Natural killer cell treated with Interleukin-12 subunit alpha and Interleukin-12 subunit beta and Interleukin-15 and Interleukin-18, amount 100 ng/mL, for 72 hours (primary cell): ENCODE measurements at places on chromosomes 12 and 14.
A peak's percentile ranks its signal among the peaks of the same experiment; 100 is the strongest.

DNA sequence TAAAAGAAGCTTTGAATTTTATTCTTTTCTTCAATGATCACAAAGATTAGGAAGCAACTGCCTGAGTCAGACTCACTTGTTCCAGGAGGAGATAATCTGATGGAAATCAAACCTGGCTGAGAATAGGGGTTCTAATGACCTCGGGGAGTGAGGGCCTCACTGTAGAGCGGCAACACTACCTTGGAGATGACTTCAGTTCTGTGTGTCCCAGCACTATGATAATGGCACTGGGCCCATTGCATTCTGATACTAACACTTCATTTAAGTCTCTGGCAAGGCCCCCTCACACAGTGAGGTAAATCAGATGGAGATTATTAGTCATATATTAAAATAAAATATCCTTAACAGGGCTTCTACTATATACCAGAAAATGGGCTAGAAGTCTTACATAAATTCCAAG is 233.3 kb upstream of the EGLN3 start:
- DNase-seq: no peak

GRCh38 chr12:19030603-19031002 is 98.9 kb upstream of the PLEKHA5 start:
- no peak for DNase-seq

DNA sequence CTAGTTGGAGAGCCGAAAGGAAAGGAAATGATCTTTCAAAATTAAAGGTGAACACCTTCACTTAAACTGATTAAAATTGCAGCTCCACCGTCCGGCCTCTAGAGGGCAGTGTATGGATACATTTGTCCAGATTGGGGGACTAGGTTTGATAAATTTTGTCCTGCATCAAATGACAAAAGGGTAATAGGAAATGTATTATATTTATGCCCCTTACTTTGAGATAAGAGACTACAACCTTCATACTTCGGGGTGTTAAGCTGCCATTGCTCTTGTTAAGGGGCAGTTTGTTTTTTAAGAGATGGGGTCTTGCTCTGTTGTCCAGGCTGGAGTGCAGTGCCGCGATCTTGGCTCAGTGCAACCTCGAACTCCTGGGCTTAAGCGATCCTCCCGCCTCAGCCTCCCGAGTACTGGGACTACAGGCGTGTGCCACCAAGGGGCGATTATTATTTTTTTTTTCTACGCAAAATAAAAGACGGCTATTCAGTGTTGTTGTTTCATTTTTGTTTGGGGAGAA is 818 bp upstream of the SUOX start:
- peak; percentile 75 for DNase-seq

DNA sequence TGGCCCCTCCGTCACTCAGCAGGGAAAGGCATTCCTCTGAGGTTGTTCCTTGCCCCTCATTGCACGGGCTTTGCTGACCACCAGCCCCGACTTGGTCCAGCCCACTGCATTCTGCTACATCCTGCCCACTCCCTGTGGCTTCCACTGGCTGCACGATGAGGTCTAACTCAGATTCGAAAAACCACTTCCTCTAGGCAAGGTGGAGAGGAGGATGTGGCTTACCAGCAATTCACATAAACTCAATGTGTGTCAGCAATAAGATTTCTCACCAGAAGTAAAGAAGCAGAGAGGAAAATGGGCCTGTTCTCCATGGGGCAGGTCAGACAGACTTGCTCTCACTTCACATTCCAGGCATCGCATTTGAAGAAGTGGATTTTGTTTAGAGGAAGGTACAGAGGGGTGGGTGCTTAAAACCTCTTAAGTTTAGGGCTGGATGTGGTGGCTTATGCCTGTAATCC is 14.7 kb downstream of the GPR68 start:
- peak; percentile 89 for DNase-seq

- DNase-seq: no peak
Observed at GRCh38 chr14:90491911-90492531, 95.2 kb downstream of the CALM1 start.

DNA sequence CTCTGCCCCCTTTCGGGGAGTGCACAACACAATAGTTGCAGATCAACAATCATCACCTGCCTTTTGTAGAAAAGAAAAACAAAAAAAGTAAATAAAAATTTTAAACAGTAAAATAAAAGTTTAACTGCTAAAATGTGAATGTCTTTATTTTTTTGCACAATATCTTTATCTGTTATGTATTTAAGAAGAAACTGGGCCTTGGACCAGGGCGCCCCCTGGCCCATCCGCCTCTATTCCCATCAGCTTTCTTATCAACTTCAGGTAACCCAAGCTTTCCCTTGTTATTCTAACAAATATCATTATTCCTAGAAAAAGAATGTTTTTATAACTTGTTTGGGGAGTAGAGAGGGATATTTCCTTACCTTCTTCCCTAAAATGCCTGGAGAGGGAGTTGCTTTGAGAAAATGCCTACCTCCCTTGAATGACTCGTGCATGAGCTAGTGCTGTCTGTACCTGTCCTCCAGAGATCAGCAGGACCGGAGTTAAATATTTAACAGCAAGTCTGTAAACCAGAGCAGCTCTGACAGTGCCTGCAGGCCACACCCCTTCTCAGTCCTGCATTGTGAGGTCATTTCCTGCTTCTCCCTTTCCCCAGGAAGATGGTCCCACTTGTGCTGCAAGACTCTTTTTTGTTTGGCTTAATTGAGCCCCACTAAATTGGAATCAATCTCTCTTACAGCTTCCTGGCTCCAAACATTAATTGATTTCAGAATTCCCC is 192.8 kb upstream of the RGS6 start:
- no peak for DNase-seq

GRCh38 chr14:74973003-74973653 is 17.7 kb upstream of the PGF start:
- no peak for DNase-seq

- no peak for DNase-seq
Observed at GRCh38 chr12:28948685-28949084, 200.4 kb upstream of the FAR2 start.

- DNase-seq: no peak
Observed at GRCh38 chr14:60344751-60345150, 95.7 kb downstream of the PPM1A start.

- no peak for DNase-seq
Observed at GRCh38 chr12:85182699-85183098, 97.3 kb upstream of the ALX1 start.

DNA sequence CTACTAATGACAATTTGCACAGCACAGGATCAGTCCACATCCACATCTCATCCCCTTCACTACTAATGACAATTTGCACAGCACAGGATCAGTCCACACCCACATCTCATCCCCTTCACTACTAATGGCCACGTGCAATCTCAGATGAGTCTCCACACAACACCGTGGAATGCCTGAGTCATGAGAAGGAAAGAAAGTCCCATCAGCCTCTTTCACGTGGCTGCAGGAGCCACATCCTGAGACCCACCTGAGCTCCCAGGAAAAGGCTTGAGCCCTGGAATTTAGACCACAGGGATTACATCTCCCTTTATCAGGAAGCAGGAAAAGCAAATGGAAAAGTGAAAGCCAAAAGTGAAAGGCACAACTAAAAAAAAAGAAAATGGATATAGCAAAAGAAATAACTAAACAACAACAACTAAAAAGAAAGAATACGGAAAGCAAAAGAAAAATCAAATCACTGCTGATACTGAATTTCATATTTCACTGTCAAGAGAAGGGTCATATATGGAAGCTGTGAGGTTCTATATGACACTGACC is 1300.5 kb downstream of the TMEM121 start:
- no peak for DNase-seq

GRCh38 chr14:94173471-94173884 is 644 bp upstream of the PPP4R4 start:
- no peak for DNase-seq

GRCh38 chr12:542395-543113 is 82.8 kb downstream of the B4GALNT3 start:
- no peak for DNase-seq

GRCh38 chr14:33315721-33316120 is 377.0 kb downstream of the NPAS3 start:
- no peak for DNase-seq

GRCh38 chr14:34776611-34777010 is 62.2 kb upstream of the CFL2 start:
- DNase-seq: no peak

GRCh38 chr14:77225892-77226557 is 44.4 kb downstream of the TMEM63C start:
- no peak for DNase-seq

DNA sequence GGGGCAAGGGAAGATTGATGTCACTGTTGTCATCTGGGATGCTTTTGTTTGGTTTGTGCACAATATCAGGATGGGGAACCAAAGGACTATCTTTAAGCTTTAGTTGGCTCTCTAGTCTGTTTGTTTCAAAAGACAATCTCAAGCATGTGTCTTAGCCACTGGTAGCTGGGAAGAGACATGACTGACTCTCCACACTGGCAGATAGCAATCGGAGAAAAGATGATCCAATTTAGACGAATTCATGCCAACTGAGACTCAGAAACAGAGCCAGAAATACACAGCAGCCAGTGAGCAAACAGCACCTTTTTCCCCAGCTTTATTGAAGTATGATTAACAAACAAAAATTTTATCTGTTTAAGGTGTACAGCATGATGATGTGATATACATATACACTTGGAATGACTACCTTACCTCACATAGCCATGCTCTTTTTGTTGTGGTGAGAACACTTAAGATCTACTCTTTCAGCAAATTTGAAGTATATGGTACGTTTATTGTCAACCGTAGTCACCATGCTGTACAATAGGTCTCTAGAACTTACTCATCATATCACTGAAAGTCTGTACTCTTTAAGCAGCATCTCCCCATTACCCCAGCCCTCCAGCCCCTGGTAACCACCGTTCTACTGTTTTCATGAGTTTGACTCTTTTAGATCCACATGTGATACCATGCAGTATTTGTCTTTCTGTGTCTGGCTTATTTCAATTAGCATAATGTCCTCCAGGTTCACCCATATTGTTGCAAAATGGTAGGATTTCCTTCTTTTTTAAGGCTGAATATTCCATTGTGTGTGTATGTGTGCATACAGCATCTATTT is 50.6 kb downstream of the DUSP16 start:
- no peak for DNase-seq

- no peak for DNase-seq
Observed at GRCh38 chr12:27385766-27386564, 53.3 kb downstream of the BMAL2 start.

DNA sequence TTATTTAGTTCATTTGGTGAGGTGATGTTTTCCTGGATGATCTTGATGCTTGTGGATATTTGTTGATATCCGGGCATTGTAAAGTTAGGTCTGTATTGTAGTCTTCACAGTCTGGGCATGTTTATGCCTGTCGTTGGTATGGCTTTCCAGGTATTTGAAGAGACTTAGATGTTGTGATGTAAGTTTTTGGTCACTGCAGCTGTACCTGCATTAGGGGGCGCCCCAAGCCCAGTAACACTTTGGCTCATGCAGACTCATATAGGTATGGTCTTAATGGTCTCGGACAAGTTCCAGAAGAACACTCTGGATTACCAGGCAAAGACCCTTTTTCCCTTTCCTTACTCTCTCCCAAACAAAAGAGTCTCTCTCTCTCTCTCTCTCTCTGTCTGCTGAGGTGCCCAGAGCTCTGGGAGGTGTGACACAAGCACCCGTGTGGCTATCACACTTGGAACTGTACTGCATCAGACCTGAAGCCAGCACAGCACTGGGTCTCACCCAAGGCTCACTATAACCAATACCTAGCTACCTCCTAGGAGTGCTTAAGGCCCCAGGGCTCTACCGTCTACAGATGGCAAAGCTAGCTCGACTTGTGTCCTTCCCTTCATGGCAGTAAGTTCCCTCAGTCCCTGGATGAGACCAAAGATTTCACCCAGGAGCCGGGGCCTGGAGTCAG is 425.8 kb upstream of the ATXN7L3B start:
- DNase-seq: no peak

- no peak for DNase-seq
Observed at GRCh38 chr12:26275313-26276131, 80.1 kb downstream of the SSPN start.

DNA sequence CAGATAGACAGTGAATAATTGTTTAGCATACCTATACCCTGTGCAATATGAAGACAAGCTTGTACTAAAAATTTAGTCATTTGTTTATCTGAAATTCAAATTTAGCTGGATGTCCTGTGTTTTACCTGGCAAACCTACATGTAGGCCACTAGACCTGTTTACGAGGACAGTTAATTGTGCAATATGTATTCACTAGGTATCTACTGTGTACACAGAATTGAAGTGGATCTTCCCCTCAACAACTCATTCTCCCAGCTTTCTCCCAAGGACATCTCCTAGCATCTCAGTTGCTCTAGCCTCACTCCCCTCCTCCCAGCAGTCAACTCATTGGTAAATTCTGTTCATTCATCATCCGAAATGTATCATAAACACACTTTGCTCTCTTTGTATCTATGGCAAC is 25.3 kb downstream of the AK7 start:
- DNase-seq: no peak

DNA sequence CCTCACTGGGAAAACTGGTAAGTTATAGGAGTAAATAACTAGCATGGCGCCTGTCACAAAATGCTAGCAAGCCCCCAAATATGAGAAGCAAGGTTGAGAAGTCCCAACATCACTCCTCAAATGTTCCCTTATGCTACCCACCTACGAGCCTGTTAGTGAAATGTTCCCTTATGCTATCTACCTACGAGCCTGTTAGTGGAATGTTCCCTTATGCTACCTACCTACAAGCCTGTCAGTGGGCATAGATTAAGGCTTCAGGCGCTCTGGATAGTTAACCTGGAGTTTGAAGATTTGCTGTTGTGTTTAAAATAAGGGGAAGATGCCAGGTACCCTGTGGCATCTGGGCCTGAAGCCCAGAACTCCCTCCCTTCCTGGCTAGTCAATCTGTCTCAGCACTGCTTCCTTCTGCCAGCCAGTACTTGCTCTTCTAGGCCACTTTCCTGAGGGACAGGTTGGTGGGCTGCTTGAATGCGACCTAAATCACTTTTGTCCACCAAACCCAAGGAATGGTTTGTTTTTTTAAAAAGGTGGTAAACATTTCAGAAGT is 67.1 kb upstream of the SINHCAF start:
- DNase-seq: no peak

- DNase-seq: peak; percentile 3
Observed at GRCh38 chr12:197347-197746, 16.6 kb downstream of the SLC6A12 start.

- DNase-seq: no peak
Observed at GRCh38 chr12:111048991-111049390, 128.6 kb upstream of the MYL2 start.

- no peak for DNase-seq
Observed at GRCh38 chr14:50530794-50531365, 1.5 kb downstream of the MAP4K5 start.

DNA sequence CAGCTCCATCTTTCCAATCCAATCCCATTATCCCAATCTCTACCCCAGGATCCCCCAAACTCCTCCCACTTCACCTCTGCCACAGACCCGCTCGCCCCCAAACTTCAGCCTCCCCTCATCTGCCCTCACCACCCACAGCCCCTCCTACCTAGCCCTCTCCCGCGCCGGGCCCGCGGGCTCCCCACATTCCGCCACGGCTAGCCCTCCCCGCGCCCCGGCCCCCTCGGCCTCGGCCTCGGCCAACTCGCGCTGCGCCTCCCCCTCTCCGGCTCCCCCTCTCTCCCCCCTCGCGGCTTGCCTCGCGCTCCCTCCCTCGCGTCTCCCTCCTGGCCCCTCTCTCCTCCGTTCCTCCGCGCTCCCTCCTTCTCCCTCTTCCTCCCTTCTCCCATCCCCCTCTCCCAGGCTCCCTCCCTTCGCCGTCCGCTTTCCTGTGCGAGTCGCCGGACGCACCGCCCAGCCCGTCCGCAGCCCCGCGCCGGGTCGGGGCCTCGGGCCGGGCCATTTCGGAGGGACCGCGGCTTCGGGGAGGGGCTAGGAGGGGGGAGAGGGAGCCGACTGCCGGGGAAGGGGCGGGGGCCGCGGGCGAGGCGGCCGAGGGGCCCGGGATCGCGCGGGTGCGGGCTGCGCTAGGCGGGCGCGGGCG is at the start of gene ATN1:
Gene ATN1 (plus strand): TSS at position 581 of the 643 bp plus-strand sequence. CDS start 6,043 bp downstream, outside the sequence.
- no peak for DNase-seq
